Stimulated activated CD8-positive, alpha-beta memory T cell treated with anti-CD3 and anti-CD28 coated beads, Interleukin-15, amount 100 ng/mL, for 1 hour (primary cell): ENCODE measurements at places on chromosomes 11 and 22.

- DNase-seq = no peak
Measured at GRCh38 chr11:59754494-59754858, 700 bp upstream of the STX3 start.

GRCh38 chr22:38273135-38273826 lies 471 bp upstream of the TMEM184B start:
- no peak for DNase-seq

GRCh38 chr11:109303342-109303741 lies 118.6 kb upstream of the C11orf87 start:
- DNase-seq = no peak

- no peak for DNase-seq
Measured at GRCh38 chr22:20430720-20431510, 6.7 kb downstream of the SCARF2 start.

DNA sequence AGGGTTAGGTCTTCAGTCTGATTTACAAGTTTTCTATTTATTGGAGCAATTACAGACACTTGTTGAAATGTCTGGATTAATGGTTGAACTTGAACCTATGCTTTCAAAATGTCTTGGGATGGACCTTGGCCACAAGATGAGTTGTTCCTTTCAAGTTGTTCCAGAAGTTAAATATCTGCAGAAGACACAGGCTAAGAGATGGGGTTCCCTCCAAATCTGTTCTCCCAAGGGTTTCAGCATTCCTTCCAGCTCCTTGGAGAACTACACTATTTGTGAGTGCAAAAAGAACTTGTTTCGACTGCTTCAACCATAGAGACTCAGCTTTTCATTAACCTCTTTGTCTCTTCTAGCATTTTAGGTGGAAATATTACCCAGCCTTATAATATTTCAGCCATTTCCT lies 189.0 kb upstream of the BLID start:
- DNase-seq = no peak

DNA sequence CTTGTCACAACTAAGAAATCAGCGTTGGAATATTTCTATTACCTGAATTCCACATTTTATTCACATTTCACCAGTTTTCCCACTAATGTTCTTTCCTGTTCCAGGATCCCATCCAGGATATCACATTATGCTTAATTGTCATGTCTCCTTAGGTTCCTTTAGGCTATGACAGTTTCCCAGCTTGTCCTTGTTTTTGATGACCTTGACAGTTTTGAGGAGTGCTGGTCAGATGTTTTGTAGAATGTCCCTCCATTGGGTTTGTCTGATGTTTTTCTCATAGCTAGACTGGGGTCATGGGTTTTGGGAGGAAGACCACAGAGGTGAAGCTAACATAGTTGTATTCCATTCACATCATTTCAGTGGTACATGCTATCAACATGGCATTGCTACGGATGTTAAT lies 80.8 kb upstream of the HEPHL1 start:
- no peak for DNase-seq

GRCh38 chr11:76653012-76653673 lies 17.4 kb downstream of the LRRC32 start:
- no peak for DNase-seq

GRCh38 chr11:4441515-4441914 lies 7.6 kb upstream of the OR52K2 start:
- no peak for DNase-seq
